BJ (cell line): ENCODE measurements at places on chromosomes 6 and 20. TPM values are rescaled to one million over a fixed set of nuclear protein-coding genes. Genes with fewer than 3 reads are reported as not detected.

GRCh38 chr6:91317247-91317835, 730.5 kb upstream of the MAP3K7 start:
- no peak for DNase-seq

GRCh38 chr6:11414176-11414963, 123.2 kb upstream of the TMEM170B start:
- no peak for DNase-seq

DNA sequence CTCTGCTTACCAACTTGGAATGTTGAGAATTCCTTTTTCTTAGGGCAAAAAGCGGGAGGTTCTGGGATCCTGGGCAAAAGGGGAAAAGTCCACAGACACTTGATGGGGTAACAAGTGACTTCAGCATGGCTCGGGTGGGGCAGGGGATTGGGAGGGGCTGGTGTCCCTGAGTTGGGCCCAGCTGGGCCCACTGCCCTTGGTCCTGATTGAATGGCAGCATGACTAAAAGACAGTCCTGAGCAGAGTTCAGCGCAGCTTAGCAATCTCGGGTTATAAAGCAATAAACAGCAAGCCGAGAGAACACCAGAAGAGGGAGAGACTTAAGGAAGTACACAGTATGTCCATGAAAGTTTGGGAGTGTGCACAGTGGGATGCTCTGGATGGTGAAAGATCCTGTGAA, 5.6 kb downstream of the PPP2R5D start:
- DNase-seq: no peak

DNA sequence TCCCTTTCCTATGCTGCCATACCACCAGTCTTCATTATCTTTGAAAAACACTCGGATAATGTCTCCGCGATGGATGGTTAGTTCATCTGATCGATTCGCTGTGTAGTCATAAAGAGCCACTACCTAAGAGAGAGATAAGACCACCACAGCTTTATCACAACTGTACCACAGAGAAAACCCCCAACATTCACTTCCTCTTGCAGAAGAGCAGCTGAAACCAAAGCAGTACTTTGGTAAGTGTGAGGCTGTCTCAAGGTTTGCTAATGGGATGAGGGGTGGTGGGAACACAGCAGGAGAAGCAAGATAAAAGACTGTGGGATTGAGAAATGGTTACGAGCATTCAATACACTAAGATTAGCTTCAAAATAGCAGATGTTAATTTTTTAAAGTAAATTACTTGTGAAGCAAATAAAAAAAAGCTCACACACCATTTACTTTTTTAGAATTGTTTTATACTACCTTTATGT, 142.1 kb downstream of the MYB start:
- DNase-seq: no peak

DNA sequence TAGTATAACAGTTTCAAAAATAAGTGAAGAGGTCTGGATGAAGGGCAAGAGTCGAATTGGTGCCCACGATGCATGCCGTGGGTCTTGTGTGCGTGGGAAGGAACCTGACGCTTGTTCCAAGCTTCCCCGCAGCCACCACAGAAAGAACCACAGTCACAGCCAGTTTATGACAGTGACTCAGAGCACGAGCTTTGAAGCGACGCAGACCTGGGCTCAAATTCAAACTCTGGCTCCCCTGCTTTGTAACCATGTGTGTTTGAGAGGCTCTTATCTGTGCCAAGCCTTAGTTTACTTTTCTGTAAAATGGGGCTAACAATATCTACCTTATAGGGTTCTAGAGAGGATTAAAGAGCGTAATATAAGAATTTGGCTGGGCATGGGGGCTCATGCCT, 65.5 kb downstream of the SYNJ2 start:
- DNase-seq: peak; percentile 81

GRCh38 chr6:125444006-125444923, 142.5 kb upstream of the HDDC2 start:
- no peak for DNase-seq

DNA sequence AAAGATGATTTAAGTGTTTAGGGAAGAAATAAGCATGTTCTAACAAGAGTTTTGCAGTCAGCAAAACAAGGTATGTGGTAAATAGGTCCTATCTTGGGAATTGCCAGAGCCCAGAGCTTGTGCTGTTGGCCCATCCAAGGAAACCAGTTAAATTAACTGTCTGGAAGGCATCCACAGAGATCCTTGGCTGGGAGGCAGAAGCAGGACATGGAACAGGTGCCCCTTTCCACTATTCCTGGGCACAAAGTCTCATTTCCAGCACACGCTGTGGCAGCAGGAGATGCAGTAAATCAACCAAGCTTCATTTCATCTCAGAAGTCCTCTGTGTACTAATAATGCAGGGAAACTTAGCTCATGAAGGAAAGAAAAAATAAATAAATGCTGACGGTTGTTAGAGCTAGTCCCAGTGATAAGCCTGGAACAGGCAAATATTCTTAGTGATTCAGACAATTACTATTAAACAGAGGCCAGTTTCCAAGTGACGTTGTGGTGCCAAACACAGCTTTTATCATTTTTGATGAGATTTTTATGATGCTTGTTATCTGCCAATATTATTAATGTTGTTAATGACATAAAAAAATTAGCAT, 39.8 kb upstream of the SNAP25 start:
- DNase-seq: no peak

DNA sequence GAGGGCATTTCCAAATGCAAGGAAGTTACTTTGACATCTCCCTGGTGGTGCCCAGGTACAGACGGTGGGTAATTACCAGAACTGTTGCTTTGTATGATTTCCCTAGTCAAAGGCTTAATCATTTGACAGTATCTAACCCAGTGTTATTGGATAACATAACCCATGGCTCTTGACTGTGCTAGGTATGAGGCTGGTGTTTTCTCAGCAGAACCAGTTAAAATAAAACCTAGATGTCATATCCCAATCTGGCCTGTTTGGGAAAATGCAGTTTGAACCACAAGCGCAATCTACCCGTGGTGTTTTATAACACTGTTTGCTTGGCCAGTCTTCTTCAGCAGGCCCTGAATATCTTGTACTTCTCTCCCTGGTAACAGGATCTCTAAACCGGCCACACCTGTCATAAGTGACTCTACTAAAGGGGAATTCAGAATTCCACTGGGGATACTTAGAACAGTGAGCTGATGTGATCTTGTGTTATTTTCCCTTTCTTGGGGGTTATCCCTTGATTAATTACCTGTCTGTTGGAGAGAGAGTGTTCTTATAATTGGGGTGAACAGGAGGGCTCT, 32.8 kb downstream of the PPP1R14C start:
- no peak for DNase-seq

DNA sequence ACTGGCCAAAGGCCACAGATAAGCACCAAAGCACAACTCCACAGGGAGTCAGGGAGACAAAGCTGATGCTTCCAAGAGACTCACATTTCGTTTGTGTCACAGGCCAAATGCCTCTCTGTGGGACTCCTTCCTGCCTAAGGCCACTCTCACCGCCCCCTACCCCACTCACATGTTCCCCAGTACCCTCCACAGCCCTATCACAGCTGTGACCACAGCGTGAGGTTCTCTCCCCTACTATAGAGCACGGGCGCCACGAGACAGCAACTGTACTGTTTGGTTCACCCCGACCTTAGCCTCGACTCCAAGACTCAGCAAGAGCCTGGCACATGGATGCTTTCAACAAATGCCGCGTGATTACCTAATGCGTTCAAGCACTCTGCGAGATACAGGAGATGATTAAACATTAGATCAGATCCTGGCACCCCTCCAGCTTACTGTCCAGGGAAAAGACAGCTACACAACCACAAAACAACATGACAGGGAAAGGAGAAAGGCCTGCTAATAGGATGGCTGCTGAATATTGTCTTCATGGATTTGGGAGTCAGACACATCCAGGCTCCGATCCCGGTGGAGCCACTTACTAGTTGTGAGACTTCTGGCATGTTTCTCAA, 105.5 kb downstream of the AGPAT4 start:
- DNase-seq: peak; percentile 55

The BANF2 gene
- not detected in 2 replicates for polyA plus RNA-seq

- DNase-seq: no peak
Measured at GRCh38 chr6:116059713-116060571, 749 bp downstream of the FRK start.
